Stimulated activated CD8-positive, alpha-beta memory T cell treated with anti-CD3 and anti-CD28 coated beads, Interleukin-4, amount 100 ng/mL, for 1 hour (primary cell): ENCODE measurements at places on chromosomes 3 and 15.

DNA sequence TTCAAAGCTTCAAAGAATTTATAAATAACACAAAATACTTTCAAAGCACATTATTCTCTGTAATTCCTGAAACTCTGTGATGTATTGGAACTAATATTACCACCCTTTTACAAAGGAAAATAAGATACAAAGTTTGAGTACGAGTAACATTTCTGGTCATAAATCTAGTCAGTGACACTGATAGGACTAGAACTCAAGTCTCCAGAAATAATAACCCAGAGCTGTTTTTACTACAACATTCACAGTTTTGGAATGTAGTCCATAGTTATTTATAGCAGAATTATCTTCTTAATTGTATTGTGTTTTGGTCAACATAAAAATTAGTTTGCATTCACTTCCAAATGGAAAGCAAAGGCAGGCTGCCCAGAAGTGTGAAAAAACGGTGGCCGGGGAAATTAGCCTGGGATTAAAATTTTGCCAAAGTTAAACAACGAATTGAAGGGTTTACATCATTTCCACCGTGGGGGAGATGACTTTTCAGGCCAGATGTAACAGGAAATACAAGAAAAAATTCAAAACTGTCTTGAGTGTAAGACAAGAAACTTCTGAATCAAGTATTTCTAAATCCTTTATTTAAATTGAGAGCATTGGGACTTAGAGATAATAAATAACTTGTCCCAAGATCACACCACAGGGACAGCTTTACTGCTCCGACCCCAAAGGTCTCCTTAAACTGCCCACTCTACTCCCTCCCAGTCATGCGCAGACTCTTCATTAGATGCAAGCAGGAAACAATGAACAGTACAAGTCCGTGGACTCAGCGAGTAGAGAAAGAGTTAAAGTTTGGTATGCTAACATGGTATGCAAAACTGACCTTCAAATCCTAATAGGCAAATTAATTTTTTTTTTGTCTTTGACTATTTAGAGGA, 74.3 kb upstream of the VGLL4 start:
- no peak for DNase-seq

GRCh38 chr3:38651153-38651789, 1.8 kb upstream of the SCN5A start:
- peak; percentile 32 for DNase-seq

- DNase-seq = no peak
Measured at GRCh38 chr15:85619992-85620689, 174.6 kb downstream of the KLHL25 start.

DNA sequence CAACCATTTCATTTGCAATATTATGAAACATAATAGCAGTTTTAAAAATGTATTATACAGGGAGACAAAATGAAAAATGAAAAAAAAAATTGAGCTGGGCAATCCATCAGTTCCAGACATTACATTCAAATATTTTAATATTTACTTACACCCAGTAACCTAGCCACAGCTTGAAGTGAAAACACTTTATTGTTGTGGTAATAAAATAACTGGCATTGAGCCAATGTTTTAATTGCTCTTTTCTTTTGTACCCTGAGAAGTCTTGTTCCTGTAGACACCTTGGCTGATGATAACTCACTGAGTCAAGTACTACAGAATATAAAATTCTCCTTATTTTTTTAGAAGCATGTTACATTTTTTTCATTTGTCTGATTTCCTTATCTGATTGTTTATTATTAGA, 180.6 kb downstream of the ROBO1 start:
- DNase-seq = no peak

- no peak for DNase-seq
Measured at GRCh38 chr15:81292523-81293001, 31.4 kb downstream of the STARD5 start.

DNA sequence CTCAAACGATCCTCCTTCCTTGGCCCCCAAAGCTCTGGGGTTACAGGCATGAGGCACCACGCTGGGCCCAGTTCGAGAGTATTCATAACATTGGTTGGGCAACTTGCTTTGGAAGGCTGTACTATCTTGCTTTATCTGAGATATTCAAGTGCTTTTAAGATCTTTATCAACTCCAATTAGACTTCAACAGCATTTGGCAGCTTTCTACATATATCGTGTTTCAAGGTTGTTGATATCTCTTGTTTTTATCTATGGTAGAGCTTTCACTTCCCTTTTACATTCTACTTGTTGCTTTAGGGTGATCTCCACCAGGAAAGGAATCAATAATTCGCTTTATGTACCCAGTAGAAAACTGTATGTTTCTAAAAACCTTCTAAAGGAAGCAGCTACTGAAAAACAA, 395.3 kb downstream of the IL5RA start:
- no peak for DNase-seq

- no peak for DNase-seq
Measured at GRCh38 chr3:106573605-106574004, 704.8 kb upstream of the CBLB start.

DNA sequence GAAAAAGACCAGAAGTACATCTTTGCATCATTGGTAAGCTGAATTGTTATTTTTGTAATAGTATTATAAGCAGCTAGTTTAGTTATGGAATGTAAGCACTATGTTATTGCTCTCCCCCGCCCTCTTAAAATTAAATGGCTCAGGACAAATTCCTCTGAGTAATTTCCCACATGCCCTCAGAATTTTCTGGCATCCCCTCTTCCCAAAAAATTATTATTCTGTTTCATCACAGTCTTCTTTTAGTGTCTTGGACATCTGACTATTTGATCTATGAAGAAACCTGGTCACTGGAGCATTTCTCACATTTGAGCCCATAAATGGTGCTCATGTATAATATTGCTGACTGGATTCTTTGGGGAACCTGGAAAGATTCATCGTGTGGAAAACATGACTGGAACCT, 68.3 kb downstream of the KLHL25 start:
- no peak for DNase-seq

- DNase-seq = no peak
Measured at GRCh38 chr3:43279082-43279481, 7.3 kb upstream of the SNRK start.

DNA sequence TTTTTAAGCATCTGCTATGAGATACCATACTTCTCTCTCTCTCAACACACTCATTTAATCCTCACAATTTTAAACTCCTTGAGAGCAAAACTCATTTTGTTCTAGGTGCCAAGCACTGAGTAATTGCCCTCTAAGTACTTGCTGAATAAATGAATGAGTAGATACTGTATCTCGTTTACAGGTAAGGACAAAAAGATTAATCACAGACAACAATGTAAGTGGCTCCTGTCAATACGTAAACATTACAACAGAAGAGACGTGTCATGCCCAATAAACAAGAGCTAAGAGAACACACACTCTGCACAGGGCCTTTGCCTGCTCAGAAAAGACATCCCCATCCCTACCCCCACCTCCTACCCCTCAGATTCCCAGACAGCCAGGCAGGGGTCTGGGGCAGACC, 59.8 kb downstream of the CHSY1 start:
- DNase-seq = no peak

DNA sequence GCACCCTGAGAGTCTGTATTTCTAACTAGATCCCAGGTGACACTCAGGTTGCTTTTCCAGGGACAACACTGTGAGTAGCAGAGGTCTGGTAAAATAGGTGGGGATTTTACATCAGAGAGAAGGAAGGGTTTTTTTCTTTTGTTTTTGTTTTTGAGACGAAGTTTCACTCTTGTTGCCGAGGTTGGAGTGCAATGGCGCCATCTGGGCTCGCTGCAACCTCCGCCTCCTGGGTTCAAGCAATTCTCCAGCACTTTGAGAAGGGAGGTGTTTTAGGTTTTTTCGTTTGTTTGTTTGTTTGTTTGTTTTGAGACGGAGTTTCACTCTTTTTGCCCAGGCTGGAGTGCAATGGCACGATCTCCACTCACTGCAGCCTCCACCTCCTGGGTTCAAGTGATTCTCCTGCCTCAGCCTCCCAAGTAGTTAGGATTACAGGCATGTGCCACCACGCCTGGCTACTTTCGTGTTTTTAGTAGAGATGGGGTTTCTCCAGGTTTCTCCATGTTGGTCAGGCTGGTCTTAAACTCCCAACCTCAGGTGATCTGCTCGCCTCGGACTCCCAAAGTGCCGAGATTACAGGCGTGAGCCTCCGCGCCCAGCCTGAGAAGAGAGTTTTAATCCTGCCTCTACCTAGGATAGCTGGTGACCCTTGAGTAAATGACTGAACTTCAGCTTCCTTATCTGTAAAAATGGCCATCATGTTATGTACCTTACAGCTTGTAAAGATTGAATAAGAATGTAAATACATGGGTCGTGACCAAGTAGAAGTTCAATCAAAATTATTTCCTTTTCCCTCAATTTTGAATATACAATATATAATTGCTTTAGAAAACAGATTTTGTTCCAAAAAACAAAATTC, 95.9 kb upstream of the FNDC3B start:
- DNase-seq = no peak

GRCh38 chr3:126750756-126751121, 46.7 kb downstream of the CHCHD6 start:
- no peak for DNase-seq

GRCh38 chr3:37628711-37629301, 232.9 kb upstream of the CTDSPL start:
- DNase-seq = no peak

DNA sequence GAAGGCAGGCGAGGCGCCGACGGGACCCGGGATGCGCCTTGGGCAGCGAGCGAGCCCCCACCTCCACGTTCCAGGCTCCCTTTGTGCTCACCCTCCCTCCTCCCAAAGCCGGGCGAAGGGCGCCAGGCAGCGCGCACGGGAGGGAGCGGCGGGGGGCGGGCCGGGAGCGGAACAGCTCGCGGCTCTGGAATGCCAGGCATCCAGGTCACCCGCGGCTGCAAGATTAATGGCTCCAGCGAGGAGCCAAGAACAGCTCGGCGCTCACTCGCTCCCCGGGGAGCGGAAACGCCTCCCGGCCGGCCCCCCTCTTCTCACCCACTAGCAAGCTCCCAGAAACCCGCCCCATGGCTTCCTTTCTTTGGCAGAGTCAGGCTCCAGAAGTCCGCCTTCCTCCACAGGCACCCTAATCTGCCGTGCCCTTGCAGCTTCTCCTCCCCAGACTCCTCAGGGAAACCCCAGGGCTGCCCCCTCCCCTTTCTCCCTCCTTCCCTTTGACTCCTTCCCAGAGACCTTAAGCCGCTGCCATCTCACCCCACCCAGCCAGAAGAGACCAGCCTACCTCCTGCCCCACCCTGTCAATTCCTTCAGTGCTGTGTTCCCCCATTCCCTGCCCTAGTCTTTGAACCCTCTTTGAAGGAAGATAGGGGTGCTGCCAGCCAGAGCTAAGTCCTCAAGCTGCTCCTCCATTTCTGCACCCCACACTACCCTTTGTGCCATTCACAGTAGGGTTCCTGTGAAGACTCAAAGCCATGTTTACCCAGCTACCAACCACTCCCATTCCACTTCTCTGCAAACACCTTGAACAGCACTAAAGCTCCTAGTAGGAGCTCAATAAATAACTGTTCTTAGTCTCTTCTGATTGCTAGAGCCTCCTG, 9.9 kb downstream of the AMOTL2 start:
- DNase-seq = no peak
